Thoracic aorta (tissue), 2 donors: ENCODE measurements at places on chromosomes 6 and 20.

DNA sequence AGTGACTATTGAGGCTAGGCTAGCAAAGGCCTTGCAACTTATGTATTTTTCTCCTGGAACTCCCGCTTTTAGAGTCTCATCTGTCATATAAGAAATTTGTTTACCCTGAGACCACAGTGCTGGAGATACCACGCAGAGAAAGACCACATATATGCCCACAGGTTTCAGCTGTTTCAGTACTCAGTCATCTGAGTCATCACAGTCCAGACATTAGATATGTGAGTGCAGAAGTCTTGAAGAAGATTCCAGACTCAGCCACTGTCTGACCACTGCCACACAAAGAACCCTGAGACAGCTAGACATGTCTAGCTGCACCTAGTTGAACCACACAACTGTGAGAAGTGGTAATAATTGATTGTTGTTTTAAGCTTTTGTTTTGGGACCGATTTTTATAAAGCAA lies 648.3 kb downstream of the EPM2A start:
- H3K27me3 ChIP-seq = no peaks in the 10 kb centered on the region
- H3K4me1 ChIP-seq = no peaks in the 10 kb centered on the region
- H3K27ac ChIP-seq = no peak overlapping the region
- H3K36me3 ChIP-seq = no peaks in the 10 kb centered on the region
- no peak for DNase-seq
- no peak overlapping the region for H3K4me3 ChIP-seq

GRCh38 chr6:109257494-109257893 lies 124.8 kb downstream of the CD164 start:
- no peak overlapping the region for H3K27ac ChIP-seq
- H3K4me1 ChIP-seq = no peaks in the 10 kb centered on the region
- no peak for DNase-seq
- H3K27me3 ChIP-seq = no peaks in the 10 kb centered on the region
- H3K4me3 ChIP-seq = no peak overlapping the region
- no peaks in the 10 kb centered on the region for H3K36me3 ChIP-seq

DNA sequence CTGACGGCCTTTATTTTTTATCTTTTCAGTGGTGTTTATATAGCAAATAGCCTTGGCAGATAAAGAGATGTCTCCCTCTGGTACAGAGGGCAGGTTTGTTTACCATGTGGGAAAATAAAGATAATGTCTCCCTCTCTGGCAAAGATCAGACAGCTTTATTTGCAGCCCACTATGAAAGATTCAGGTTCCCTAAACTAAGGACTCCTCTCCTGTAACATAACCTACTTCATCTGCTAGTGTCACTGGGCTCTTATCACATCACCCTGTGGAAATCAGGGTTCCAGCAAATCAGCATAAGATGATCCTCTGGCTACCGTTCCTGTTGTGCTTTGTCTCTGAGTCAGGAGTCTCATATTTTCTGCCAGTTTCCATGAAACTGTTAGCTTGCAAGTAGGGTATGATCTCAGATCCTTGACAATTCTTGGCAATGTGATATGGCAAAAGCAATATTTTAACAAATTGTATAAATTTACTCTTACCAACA lies 3.1 kb downstream of the FBXL4 start:
- H3K27me3 ChIP-seq = no peaks in the 10 kb centered on the region
- peaks cover 16% of the 10 kb centered on the region for H3K4me1 ChIP-seq
- no peaks in the 10 kb centered on the region for H3K36me3 ChIP-seq
- H3K4me3 ChIP-seq = no peak overlapping the region

DNA sequence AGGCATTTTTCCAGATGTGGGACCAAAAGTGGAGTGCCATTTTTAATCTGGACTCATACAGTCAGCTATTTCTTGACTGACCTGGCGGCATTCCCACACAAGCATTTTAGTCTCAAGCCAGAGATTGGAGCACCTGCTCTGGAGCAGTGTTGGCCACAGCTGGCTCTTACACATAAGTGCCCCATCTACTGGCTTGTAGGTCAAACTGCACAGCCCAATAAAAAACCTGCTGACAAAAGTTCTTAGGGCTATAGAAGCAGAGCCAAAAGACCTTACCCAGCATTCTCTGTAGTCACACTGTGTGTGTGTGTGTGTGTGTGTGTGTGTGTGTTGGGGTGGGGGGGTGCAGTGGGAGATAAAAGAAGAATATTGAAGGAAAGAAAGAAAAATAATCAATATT lies 38.6 kb upstream of the SENP6 start:
- no peaks in the 10 kb centered on the region for H3K4me1 ChIP-seq
- no peaks in the 10 kb centered on the region for H3K36me3 ChIP-seq
- H3K4me3 ChIP-seq = no peak overlapping the region
- no peaks in the 10 kb centered on the region for H3K27me3 ChIP-seq

DNA sequence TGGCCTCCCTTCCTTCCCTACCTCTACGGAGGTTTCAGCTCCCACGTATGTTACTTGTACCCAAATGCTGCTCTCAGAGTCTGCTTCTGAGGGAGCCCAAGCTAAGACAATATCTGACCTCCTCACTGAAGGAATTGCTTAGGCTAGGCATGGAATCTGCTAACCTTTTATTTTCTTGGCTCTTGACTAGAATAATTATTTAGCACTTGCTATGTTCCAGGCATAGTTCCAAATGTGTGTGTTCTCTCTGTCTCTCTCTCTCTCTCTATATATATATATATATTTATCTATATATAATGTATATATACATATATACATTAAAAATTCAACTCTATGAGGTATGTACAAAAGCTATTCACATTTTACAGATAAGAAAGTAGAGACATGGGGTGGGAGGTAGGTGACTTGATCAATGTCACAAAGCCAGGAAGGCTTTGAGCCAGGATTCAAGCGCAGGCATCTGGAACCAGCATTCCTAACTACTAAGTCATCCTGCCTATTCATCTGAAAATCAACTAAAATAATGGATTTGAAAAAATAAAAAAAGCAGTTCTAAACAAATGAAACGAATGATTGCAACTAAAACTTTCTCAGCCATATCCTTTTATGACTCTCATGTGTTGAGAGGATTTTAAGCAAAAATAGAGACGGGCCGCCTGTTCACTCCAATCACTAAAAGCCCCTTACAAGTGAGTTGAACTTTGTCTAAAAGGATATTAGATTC lies 189.7 kb upstream of the JAG1 start:
- H3K4me3 ChIP-seq = peak overlapping the region; percentile 57
- DNase-seq = no peak
- H3K27ac ChIP-seq = peak overlapping the region; percentile 70
- H3K4me1 ChIP-seq = peaks cover 12% of the 10 kb centered on the region
- no peaks in the 10 kb centered on the region for H3K36me3 ChIP-seq
